ENCODE measurements at places on chromosomes 3 and 15.

- no peak for DNase-seq
Observed at GRCh38 chr15:67006083-67007065, 59.0 kb upstream of the SMAD3 start.

GRCh38 chr15:72958634-72959033 is 93.6 kb upstream of the NEO1 start:
- no peak for DNase-seq

DNA sequence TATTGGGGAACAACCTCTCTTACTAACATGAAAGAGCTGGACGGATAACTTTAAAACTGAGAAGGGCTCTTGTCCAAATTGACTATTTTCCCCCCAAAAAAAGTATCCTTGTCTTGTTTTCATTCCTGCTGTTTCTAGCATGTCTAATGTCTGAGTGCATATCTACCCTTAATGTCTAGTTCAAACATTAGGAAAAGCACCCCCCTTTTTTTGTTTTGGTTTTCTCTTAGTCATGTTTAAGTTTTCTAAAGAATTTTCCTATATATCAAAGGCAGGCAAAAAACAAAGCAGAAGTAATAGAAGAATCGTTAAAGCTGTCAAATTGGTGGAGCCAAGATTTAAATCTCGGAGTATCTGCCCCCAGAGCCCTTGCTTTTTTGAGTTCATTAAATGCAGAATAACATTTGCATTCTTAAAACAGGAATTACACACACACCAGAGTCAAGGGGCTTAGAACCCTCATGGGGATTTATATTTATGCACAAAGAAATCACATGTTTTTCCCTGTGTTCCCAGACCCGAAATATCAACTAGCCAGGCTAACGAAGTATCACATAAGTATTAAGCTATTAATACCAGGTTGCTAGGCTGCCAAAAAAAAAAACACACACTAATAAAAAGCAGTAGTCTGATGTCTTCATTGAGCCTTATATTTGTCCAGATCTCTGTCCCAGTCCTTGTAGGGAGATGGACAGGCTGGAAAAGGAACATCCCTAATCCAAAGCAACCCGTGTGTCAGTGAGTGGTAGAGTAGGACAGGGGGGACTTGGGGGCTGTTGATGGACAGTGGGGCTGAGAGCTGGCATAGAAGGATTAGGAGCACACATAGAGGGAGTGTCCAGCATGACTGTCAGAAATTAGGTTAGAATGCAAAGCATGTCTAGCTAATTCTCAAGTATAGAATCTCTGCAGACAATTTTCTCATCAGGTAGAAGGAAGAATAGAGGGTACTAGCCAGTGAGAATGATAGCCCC is 103.6 kb upstream of the BFSP2 start:
- peak; percentile 48 for DNase-seq

DNA sequence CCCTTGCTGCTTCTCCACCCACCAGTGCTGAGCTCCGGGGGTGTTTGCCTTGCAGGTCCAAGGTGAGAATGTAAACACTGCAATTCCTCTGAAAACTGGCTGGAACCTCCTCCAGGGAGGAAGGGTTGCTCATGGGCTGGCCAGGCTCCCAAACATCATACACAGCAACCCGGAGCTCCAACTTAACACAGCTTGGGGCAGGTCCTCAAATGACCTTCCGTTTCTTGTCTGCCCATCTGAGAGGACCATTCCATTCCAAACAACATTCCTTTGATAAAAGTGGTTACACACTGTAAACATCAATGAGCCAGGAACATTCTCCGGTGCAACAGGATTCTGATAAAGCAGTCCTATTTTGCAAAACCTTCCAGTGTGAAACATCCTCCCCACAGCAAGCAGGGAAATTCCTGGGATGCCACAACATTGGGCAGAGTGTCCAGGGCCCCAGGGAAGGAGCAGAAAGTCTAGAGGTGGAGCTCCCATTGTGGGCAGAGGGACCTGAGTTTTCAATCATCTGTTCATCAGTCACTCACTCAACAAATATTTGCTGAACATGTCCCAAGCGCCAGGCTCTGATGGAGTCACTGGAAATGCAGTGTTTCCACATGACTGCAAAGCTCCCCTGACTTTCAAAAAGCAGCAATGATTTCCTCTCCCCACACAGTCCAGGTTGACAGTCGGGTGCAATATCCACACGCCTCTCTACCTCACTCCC is 7.3 kb upstream of the HEG1 start:
- peak; percentile 96 for DNase-seq

DNA sequence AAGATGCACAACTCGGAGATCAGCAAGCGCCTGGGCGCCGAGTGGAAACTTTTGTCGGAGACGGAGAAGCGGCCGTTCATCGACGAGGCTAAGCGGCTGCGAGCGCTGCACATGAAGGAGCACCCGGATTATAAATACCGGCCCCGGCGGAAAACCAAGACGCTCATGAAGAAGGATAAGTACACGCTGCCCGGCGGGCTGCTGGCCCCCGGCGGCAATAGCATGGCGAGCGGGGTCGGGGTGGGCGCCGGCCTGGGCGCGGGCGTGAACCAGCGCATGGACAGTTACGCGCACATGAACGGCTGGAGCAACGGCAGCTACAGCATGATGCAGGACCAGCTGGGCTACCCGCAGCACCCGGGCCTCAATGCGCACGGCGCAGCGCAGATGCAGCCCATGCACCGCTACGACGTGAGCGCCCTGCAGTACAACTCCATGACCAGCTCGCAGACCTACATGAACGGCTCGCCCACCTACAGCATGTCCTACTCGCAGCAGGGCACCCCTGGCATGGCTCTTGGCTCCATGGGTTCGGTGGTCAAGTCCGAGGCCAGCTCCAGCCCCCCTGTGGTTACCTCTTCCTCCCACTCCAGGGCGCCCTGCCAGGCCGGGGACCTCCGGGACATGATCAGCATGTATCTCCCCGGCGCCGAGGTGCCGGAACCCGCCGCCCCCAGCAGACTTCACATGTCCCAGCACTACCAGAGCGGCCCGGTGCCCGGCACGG is 991 bp downstream of the SOX2 start:
- no peak for DNase-seq

- DNase-seq: no peak
Observed at GRCh38 chr3:35663471-35663870, 24.1 kb downstream of the ARPP21 start.

DNA sequence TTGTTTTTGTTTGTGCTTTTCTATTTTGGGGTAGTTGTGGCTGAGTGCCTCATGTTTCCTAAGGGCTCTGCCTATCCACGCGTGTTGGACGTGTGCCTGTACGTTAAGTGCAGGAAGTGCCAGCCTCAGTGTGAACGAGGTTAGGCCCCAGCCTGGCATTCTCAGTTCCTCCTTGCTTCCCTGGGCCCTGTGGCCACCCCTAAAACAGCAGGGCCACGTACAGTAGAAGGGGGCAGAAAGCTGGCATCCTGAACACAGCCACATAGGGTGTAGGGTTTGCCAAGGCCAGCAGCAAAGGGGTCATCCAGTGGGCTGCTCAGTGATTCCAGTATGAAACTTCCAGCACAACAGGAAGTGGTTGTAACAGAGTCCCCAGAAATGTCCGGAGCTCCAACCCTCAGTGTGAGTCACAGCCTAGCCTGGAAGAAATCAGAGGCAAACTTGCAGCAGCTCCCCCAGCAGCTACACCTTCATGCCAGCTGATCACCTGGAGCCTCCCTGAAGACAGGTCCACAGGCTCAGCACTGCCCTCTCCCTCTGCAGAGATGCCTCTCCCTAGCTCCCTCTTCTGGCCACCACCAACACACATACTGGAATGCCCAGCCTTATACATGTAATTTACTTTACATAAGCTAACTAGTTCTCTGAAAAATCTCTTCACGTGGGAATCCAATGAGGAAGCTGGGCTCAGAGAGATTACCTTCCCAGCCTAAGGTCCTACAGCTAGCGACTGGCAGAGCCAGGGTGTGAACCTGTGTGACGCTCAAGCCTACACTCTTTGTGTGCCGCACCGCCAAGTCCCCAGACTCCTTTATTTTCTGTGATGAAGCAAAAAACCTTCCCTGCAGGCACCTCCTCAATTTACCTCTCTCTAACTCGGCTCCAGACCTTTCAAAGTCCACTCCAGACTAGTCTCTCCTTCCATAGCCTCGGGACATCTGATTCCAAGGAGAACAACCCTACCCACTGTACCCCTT is 26.6 kb downstream of the ILDR1 start:
- DNase-seq: peak; percentile 72

DNA sequence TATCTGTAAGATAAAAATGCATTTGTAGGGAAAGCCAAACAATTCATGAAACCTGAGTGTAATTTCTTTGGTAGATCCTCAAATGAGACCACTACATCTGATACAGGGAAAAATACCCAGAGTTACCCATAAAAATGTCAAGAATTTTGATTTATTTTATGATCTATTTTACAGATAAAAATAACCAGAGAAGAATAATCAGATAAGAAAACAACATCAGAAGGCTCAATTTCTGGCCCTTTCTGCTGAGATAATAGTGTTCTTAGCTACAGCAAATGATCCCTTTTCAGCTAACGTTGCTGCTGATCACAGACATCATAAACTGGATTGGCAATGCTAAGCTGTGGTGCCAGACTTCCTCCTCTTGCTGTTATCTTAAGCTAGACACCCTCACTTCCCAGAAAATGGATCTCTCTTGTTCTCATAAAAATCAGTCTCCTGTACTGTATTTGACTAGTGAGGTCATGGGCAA is 21.3 kb upstream of the TMEM108 start:
- DNase-seq: no peak

DNA sequence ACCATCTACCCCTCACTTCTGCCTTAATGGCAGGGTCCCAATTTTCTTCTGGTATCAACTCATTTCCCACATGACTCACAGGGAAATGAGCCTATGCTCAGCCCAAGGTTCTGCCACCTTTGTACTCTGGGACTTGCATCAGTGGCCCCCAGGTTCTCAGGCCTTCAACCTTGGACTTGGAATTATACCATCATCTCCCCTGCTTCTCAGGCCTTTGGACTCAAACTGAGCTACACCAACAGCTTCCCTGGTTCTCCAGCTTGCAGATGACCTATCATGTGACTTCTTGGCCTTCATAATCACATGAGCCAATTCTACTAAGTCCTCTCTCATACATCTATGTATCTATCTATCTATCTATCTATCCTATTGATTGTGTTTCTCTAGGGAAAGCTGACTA is 149.5 kb downstream of the PLCH1 start:
- no peak for DNase-seq

- DNase-seq: no peak
Observed at GRCh38 chr3:13264468-13264795, 155.7 kb downstream of the NUP210 start.

- DNase-seq: no peak
Observed at GRCh38 chr3:103349760-103350159, 914.9 kb downstream of the ZPLD1 start.

GRCh38 chr3:121834157-121834670 is 646 bp downstream of the IQCB1 start:
- DNase-seq: no peak

GRCh38 chr3:170356596-170357175 is 829 bp upstream of the SKIL start:
- DNase-seq: peak; percentile 79

- no peak for DNase-seq
Observed at GRCh38 chr3:193149998-193150397, 91.0 kb upstream of the PLAAT1 start.

- no peak for DNase-seq
Observed at GRCh38 chr3:16262174-16262573, 2.6 kb downstream of the DPH3 start.

DNA sequence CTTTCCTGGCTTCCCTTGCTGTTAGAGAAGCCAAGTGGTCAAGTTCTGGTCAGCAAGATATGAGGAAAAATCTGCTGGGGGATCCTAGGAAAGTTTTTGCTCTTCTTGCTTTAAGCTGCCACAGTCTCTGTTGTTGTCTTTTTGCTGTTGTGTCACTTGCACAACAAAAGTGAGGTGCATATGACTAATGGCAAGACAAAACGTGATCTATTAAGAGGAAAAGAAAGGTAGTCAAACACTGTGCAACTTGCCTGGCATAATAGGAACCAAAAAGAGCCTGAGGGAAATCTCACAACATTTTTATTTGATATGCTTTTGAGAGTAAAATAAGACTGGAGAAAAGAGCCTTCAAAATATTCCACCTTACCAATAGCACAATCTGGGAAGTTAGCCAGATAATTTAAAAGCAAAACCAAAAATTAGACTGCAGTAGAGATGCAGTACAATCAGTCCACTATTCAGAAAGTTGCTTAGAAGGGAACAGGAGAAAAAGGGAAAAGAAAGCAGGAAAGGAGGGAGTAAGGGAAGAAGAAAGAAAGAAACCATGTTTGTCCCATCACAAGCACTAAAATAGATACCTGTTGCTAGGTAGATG is 110.0 kb upstream of the SLC4A7 start:
- DNase-seq: peak; percentile 11

- DNase-seq: no peak
Observed at GRCh38 chr15:35667908-35668307, 121.9 kb upstream of the DPH6 start.

DNA sequence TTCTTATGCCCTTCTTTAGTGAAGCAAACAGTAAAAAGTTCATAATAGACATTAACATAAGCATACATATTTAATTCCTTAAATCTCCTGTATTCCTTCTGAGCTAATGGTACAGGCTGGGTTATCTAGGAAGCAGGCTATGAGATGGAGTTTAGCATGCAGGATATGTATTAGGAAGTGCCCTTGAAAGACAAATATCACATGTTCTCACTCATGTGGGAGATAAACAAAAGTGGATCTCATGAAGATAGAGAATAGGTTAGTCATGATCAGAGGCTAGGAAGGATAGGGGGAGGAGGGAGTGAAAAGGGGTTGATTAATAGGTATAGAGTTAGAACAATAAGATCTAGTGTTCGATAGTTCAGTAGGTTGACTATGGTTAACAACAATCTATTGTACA is 105.4 kb downstream of the CLASP2 start:
- DNase-seq: no peak

DNA sequence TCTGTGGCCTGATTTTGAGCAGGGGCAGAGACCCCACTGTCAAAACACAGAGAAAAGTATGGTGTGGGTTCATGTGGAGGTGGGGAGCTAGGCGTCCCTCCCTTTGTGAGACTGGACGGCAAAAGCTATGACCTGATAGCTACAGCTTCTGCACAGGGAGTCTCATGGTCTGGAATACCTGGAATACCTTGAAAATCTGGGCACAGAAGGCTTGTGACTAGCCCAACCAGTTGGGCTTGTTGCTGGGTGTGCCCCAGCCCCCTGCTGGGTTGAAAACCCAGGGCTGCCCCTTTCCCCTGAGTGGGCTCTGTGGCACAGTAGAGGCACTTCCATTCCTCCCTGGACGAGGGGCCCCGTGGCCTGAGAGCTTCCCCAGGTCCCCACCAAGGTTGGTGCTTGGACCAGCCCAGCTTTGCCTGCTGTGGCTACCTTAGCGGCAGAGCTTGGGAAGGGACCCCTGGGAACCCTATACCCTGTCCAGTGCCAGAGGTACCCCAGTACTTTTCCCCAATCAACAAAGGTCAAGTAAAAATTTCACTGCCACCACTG is 37.3 kb downstream of the SLC2A2 start:
- DNase-seq: no peak

- peak; percentile 45 for DNase-seq
Observed at GRCh38 chr3:1092771-1093170, at the start of gene CNTN6. Gene CNTN6 (plus strand): TSS chr3:1093024. CDS start chr3:1148009, 54,985 bp downstream.

GRCh38 chr3:45756055-45756454 is 40.3 kb downstream of the SLC6A20 start:
- no peak for DNase-seq

Measured in fibroblast of skin of right quadriceps (primary cell).